Ascending aorta (tissue), 2 donors: ENCODE measurements at places on chromosomes 1 and 21. TPM values are rescaled to one million over a fixed set of nuclear protein-coding genes. Genes with fewer than 3 reads are reported as not detected.

HJV gene
- not detected for total RNA-seq

PRKAA2 gene
- total RNA-seq, result 1.4 TPM

LMX1A gene
- 1.7 TPM for total RNA-seq

PLEKHA6 gene
- total RNA-seq, result 4.9 TPM

AADACL3 gene
- total RNA-seq, result not detected

HCRTR1 gene
- not detected for total RNA-seq

TGFB2 gene
- total RNA-seq, result 9.9 TPM

CERS2 gene
- 114 TPM for total RNA-seq

NTMT2 gene
- total RNA-seq, result not detected

- no peaks in the 10 kb centered on the region for H3K4me1 ChIP-seq
- no peaks in the 10 kb centered on the region for H3K27me3 ChIP-seq
- H3K27ac ChIP-seq, result no peak overlapping the region
- H3K36me3 ChIP-seq, result no peaks in the 10 kb centered on the region
Observed at GRCh38 chr1:208374391-208374941, 130.3 kb upstream of the PLXNA2 start.

DNA sequence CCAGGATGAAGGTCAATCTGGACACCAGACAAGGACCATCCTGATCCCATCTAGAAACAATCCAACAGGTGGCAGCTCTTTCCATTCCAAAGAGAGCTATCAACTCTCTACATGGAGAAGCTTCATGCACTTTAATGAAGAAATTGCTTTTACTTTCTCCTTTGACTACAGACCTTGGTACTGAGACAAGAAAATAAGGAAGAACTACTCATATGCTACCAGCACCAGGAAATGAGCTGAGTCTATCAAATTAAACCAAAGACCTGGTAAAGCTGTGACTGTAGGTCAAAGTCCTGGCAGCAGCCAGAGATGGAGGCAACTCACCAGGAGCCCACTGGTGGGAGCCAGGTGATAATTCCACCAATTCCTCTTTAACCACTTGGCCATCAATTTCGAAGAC is 64.3 kb upstream of the LRRC8B start:
- H3K36me3 ChIP-seq, result no peaks in the 10 kb centered on the region
- no peaks in the 10 kb centered on the region for H3K27me3 ChIP-seq
- no peak overlapping the region for H3K4me3 ChIP-seq
- DNase-seq, result no peak

- H3K36me3 ChIP-seq, result no peaks in the 10 kb centered on the region
- H3K27me3 ChIP-seq, result no peaks in the 10 kb centered on the region
- no peaks in the 10 kb centered on the region for H3K4me1 ChIP-seq
- no peak overlapping the region for H3K4me3 ChIP-seq
Observed at GRCh38 chr1:63264161-63264560, 58.2 kb upstream of the FOXD3 start.

DNA sequence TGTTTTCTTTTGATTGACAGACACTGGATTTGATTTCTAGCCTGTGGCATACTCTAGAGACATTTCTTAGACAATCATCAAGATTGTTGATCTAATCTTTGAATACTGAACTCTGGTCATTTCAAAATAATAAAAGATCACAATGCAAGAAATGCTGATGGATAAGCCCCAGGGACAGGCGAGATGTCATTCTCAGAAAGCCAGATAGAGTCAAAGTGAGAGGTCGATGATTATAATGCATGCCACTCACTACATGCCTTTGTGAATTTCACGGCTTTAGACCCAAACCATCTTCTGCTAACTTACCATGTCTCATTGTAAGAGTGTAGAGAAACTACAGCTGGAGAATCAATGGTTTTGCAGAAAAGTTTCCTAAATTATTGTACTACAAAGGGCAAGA is 257.1 kb downstream of the DYRK1A start:
- no peaks in the 10 kb centered on the region for H3K27me3 ChIP-seq
- H3K4me3 ChIP-seq, result no peak overlapping the region
- H3K27ac ChIP-seq, result no peak overlapping the region
- H3K4me1 ChIP-seq, result no peaks in the 10 kb centered on the region
- DNase-seq, result no peak

- peaks cover 37% of the 10 kb centered on the region for H3K36me3 ChIP-seq
- no peaks in the 10 kb centered on the region for H3K27me3 ChIP-seq
- no peak overlapping the region for H3K27ac ChIP-seq
- DNase-seq, result peak; percentile 81
Observed at GRCh38 chr1:31663622-31664452, 19.2 kb upstream of the PEF1 start.

DNA sequence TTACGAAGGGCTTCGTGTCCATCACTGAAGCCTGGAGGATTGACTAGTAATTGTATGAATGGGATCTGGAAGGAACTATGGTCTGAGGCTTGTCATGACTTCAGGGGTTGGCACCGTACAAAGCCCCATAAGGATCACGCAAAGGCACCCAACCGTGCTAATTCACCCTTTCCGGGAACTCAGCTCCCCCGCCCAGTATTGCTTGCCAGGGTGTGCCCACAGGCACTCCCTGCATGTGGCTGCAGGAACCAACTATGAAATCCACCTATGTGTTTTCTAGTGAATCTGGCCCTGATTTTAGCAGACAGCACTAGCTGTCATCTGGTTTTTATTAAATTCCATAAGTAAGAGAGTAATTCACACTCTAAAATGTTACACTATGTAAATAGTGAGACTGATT is 139.2 kb downstream of the TM2D1 start:
- no peak for DNase-seq
- H3K27ac ChIP-seq, result no peak overlapping the region
- no peak overlapping the region for H3K4me3 ChIP-seq
- H3K36me3 ChIP-seq, result no peaks in the 10 kb centered on the region
- H3K4me1 ChIP-seq, result no peaks in the 10 kb centered on the region
- no peaks in the 10 kb centered on the region for H3K27me3 ChIP-seq

DNA sequence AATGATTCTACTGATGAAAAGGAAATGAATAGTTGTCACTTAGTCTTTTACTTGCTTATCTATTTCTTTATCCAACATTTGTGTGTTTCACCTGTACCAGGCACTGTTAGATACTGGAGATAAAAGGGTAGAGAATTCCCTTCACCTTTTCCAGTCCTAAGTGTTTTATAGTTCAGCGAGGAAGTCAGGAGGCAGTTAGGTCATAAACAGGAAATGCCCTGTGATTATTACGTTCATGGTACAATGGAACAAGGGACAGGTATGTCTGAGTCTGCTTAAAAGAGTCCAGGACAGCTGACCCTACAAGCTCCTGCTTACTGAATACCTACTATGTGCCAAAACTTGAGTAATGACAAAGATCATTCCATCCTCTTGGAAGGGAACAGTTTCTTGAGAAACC is 77.8 kb downstream of the TNR start:
- no peak overlapping the region for H3K27ac ChIP-seq
- H3K36me3 ChIP-seq, result no peaks in the 10 kb centered on the region
- H3K4me3 ChIP-seq, result no peak overlapping the region
- no peaks in the 10 kb centered on the region for H3K27me3 ChIP-seq

DNA sequence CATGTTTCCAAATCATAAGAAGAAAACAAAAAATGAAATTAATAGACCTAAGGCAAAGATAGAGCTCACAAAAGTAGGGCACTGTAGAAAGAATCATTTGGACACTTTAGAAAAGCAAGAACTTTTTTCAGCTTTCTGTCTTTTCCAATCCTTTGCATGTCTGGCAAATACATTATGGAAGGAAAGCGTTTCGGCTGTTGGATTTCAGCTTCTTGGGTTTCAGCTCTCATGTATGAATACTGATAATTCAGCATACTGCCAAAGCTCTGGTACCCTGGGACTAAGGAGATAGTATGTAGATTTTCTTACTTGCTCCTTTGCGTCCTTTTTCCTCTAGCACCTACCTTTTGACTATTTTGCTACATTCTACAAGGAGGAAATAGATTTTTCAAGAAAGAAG is 375.9 kb downstream of the BRINP3 start:
- no peaks in the 10 kb centered on the region for H3K36me3 ChIP-seq
- no peak overlapping the region for H3K27ac ChIP-seq
- H3K4me1 ChIP-seq, result no peaks in the 10 kb centered on the region
- no peak for DNase-seq

DNA sequence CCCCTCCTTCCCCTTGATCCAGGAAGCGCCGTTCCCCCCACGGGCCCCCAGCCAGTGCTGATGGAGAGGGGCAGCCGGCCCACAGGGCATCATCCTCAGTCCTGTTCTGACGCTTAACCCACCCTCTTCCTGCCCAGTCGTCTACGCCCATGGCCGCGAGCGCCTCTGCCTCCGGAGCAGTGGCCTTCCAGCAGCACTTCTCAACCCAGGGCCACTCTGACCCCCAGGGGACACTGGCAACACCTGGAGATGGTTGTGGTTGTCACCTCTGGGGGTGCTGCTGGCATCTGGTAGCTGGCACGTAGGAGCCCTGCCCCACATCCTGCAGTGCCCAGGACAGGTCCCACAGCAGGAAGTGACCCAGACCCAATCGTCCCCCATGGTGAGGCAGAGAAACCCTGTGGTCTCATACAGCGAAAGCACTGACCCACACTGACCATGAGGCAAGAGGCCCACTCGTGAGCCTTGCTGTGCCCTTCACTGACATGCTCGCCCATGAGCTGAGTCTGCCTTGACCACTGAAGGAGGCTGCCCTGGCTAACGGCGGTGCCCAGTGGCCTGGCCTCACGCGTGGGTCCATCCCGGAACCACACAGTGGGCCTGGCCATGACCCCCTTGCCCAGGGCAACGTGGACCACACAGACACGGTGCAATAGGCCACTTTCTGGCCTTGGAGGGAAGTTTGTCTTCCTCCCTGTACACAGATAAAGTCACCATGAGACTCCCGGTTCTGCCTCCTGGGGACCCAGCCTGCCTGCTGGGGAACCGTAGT is 96.8 kb upstream of the ARHGEF16 start:
- no peak overlapping the region for H3K4me3 ChIP-seq
- no peak for DNase-seq
- H3K4me1 ChIP-seq, result peaks cover 57% of the 10 kb centered on the region
- no peaks in the 10 kb centered on the region for H3K27me3 ChIP-seq
- peak overlapping the region; percentile 89 for H3K27ac ChIP-seq

GRCh38 chr1:11473491-11474034 is 5.4 kb upstream of the DISP3 start:
- H3K27ac ChIP-seq, result no peak overlapping the region
- H3K4me1 ChIP-seq, result no peaks in the 10 kb centered on the region
- no peak overlapping the region for H3K4me3 ChIP-seq
- peaks cover 4% of the 10 kb centered on the region for H3K27me3 ChIP-seq

GRCh38 chr1:37828410-37829074 is 20.5 kb upstream of the YRDC start:
- no peaks in the 10 kb centered on the region for H3K27me3 ChIP-seq
- peaks cover 55% of the 10 kb centered on the region for H3K36me3 ChIP-seq
- H3K27ac ChIP-seq, result no peak overlapping the region
- no peak for DNase-seq

DNA sequence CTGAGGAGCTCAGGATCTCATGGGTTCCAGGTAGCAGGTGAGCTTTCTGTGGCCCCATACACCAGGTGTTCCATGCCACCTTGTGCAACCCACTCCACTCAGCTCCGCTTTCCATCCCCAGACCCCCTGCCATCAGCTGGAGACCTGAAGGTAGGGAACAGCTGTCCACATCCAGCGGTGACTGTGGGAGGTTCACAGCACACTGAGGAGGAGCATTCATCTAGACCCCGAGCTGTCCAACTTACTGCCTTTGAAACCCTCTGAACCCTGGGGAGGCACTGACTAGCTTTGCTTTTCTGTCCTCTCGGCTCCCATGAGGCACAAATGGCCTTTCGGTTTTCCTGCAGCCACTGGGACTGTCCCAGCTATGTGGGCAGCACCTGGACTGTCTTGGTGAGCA is 27.9 kb upstream of the ABCG1 start:
- no peaks in the 10 kb centered on the region for H3K27me3 ChIP-seq
- no peak overlapping the region for H3K4me3 ChIP-seq
- H3K36me3 ChIP-seq, result no peaks in the 10 kb centered on the region
- H3K4me1 ChIP-seq, result no peaks in the 10 kb centered on the region

DNA sequence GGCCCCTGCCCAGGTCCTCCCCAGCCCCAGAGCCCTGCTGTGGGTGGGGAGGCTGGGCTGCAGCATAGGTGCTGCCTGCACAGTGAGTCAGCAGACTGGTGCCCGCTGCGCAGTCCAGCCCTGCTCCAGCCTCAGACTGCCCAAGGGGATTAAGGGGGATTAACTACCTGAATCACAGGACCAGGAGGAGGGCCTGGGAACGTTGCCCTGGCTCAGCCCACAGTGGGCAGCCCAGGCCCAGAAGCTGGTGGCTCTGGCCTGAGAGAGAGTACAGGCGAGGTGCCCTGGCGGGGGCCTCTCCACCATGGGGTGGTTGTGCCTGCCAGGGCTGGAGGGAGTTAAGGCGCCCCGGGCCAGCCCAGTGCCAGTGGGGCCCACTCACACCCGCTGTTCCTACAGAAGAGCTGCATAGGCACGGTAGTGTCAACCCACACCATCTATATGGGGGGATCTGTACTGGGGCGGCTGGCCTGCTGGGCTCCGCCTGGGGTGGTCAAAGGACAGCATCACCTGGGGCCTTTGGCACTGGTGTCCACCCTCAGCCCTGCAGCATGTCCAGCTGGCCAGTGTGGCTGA is 2.3 kb downstream of the OBSCN start:
- no peak overlapping the region for H3K4me3 ChIP-seq
- no peak overlapping the region for H3K27ac ChIP-seq
- H3K4me1 ChIP-seq, result peaks cover 8% of the 10 kb centered on the region
- no peak for DNase-seq
- no peaks in the 10 kb centered on the region for H3K36me3 ChIP-seq

DNA sequence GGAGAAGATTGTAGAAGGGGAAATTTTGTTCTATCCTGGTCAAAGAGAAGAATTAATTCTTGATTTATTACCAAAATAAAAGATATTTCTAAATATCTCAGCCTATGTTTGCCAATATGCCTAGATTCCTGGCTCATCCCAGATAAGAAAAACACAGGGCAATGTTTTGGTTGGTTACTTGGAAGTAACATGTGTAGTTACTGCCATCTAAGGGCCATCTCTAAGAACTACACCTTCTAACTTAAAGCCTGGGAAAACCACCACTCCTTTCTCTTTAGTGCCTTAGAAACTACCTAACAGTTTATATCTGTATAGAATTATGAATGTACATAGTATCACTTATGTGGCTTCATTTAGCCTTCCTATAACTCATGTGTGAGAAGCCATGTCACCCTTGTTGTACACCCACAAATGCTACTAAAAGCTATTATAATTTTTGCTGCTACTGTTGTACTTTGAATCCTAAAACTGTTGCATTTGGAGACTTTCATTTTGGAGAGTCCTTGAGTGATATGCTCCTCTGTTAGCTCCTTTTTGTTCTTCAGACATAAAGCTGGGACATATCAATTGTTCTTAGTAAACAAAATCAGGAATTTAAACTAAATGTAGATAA is 4.5 kb downstream of the AIM2 start:
- no peak overlapping the region for H3K4me3 ChIP-seq
- H3K4me1 ChIP-seq, result no peaks in the 10 kb centered on the region
- H3K27me3 ChIP-seq, result no peaks in the 10 kb centered on the region
- no peak for DNase-seq
- H3K36me3 ChIP-seq, result no peaks in the 10 kb centered on the region
